CD4-positive, alpha-beta T cell treated with Interleukin-6 at 100 ng/mL for 8 hours (primary cell): ENCODE measurements at places on chromosomes 3 and 15.

DNA sequence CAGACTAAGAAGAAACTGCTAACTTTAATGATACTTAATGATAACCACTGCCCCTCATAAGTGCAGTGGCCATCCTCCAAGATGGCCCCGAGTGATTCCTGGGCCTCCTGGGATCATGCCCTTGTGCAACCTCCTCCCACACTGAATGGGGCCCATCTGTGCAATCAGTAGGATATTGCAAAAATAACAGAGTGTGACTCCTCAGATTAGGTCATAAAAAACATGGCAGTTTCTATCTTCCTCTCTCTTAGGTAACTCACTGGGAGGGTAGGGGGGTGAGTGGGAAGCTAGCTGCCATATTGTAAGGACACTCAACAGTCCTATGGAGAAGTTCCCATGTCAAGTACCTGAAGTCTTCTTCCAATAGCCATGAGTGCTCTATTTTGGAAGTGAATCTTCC lies 173.0 kb downstream of the SHQ1 start:
- DNase-seq, result no peak

DNA sequence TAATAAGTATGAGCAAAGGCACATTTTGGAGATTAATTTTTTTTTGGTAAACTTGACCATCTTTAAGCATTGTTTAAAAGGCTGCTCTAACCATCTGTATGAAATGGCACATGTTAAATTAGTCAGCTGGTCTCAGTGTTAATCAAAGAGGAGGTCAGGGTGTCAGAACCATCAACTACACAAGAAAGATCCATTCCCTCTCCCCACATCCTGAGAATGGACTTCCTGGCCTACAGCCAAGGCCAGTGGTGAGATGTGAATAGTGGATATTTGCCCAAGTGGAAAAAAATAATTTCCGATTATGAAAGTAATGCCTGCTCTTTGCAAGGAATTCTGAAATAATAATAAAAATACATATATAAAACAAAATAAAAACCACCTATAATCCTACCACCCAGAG lies 641.7 kb downstream of the NR2F2 start:
- no peak for DNase-seq

- DNase-seq, result no peak
Observed at GRCh38 chr15:34892963-34893591, 76.5 kb downstream of the AQR start.

GRCh38 chr15:56813995-56814394 lies 80.7 kb upstream of the ZNF280D start:
- DNase-seq, result no peak

GRCh38 chr3:58051196-58051595 lies 43.0 kb downstream of the FLNB start:
- no peak for DNase-seq

- DNase-seq, result no peak
Observed at GRCh38 chr3:46931631-46932331, 44.8 kb downstream of the CCDC12 start.

DNA sequence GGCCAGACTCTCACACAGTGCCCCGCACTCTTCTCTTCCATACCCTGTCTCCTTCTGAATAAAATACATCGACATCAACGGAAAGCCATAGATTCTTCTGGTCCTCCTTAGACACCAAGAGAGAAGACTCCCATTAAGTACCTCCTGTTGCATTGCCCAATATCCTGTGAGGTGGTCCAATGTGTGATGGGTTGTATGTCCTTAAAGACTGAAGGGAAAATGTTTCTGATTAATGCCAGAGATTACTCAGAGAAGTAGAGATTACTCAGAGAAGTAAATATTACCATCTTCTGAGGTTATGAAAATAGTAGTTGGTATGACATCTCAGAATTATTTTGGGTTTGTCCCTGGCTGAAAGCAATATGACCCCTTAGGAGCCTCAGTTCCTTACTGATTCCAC lies 60.8 kb upstream of the GALNT15 start:
- DNase-seq, result no peak

GRCh38 chr3:113212150-113212843 lies 940 bp downstream of the BOC start:
- DNase-seq, result no peak

DNA sequence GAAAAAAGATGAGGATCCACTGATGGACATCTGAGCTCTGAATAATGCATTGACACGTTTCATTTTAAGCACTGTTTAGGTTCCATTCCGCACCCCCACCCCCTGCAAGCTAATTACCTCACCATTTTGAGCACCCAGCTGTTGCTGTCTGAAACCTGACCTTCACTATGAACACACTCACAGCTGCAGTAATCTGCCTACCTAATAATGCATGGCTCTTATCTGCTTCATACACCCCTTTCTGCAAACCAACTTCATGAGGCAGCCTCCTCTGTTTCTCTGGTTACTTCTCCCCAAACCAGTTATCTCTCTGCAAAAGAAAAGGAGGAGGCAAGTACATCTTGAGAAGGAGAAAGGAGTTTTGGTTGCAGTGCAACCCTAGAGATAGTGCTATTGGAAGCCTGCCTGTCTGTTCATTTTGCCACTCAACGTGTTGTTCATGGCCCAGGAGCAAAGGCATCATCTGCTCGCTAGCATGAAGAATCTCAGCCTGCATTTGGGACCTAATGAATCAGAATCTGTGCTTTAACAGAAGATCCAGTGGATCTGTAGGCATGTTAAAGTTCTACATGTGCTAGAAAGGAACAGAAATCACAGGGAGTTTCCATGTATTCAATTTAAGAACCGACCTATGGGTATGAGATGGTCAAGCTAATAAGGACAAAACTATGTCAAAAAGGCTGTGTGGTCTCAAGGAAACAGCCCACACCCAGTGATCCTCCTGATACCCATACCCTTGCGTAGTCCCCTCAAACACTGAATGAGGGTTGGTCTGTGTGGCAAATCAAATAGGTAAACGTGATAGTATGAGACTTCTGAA lies 87.2 kb downstream of the MB21D2 start:
- DNase-seq, result no peak
